ENCODE measurements at places on chromosomes 7 and 10.

DNA sequence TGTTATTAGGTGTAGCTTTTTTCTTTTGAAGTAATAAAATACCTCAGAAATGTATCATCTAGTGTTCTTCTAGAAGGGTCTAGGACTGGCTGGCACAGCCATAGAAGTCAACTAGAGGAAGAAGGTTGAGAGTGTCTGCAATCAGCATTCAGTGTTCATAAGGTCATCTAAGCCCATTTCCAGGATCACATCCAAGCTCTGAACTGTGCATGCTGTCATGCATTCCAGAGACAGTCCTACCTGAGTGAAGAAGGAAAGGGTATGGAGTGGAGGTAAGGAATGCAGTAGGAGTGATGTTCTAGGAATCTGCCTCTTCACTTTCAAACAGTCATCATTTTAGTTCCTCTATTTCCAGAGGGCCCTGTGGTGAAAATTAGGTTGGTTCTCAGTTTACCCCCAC, 789.7 kb downstream of the GATA3 start:
- DNase-seq, result no peak

GRCh38 chr10:120942806-120943413, 91.7 kb downstream of the WDR11 start:
- DNase-seq, result peak; percentile 89

DNA sequence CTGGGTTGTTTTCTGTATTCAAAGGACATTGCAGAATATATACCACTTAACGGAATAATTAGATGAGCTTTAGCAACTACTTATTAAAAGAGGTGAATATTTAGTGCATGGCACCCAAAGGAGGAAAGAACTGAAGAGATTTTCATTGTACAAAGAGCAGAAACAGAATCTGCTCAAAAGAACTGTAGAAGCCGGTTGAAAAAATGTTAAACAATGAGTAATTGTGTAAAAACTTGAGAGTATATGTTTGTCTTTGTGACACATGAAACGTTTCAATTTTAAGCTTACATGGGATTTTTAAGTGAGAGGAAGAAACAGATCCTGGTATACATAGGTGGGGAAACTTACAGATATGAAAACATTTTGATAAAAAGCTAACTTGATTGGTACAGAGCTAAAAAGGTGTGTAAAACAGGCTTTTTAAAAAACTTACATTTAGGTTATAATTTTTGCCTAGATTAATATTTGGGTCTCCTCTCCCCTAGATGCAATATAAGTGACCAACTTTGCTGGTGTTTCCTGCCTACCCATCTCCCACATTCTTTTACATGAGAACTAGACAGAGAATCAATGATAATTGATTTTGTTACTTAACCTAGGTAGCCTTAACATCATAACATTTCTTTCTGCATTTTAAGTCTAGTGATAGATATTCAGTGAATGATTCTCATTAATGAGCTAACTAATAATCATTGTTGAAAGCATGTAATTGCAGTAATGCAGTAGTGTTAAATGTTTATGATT, 6.8 kb downstream of the ARL5B start:
- no peak for DNase-seq

DNA sequence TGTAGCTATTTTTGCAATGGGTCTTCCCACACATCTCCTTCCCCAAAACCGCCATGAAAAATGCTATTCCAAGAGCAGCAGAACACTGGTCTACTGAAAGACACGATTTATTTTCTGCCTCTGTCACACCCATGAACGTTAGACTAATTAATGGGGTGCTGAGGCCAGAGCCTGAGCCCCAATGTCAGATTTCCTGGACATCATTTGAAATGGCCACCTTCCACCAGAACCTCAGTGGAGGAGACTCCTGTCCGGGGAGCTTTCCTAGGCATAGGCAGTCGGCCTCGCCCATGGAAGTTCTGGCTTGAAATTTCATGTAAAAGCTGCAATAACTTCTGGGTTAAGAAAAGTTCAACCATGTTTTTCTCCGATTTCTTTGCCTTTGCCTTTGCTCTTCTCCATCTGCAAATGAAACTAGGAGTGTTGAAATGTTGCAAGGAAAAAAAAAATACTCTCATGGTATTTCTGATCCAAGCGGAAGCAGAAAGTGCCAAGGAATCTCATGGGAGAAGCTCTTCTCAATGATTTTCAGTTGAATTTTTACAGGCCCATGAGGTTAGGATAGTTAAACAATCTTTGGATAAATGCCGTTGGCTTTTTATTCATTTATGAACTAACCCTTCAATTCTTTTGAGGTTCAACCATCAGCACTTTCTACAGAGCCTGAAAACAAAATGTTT, 570.8 kb upstream of the MGMT start:
- DNase-seq, result peak; percentile 69

- no peak for DNase-seq
These were observed 38.7 kb downstream of the CACNB2 start for GRCh38 chr10:18178854-18179483.

DNA sequence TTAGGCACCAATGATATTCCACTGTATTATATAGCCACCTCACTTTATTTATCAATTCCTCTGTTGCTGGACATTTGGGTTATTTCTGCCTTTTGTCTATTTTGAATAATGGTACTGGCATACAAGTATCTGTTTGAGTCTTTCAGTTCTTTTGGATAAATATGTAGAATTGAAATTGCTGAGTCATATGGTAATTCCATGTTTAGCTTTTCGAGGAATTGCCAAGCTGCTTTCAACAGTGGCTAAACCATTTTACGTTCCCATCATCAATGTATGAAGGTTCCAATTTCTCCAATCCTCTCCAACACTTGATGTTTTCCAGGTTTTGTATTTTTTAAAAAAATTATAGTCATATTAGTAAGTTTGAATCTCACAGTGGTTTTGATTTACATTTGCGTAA, 42.3 kb downstream of the JMJD1C start:
- DNase-seq, result no peak

GRCh38 chr10:128286141-128286761, 160.0 kb upstream of the MKI67 start:
- DNase-seq, result no peak

DNA sequence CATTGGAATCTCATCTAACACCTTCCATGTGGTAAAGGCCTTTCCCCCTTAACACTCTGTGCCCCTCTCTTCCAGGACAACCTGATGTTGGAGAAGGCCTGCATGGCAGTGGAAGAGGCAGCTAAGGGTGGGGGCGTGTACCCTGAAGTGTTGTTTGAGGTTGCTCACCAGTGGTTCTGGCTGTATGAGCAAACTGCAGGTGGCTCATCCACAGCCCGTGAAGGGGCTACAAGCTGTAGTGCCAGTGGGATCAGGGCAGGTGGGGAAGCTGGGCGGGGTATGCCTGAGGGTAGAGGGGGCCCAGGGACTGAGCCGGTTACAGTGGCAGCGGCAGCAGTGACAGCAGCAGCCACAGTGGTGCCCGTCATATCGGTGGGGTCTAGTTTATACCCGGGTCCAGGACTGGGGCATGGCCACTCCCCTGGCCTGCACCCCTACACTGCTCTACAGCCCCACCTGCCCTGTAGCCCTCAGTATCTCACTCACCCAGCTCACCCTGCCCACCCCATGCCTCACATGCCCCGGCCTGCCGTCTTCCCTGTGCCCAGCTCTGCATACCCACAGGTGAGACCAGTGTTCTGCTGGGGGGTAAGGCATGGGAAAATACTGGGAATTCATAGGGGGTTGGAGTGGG, 12.4 kb downstream of the NDST2 start:
- no peak for DNase-seq

DNA sequence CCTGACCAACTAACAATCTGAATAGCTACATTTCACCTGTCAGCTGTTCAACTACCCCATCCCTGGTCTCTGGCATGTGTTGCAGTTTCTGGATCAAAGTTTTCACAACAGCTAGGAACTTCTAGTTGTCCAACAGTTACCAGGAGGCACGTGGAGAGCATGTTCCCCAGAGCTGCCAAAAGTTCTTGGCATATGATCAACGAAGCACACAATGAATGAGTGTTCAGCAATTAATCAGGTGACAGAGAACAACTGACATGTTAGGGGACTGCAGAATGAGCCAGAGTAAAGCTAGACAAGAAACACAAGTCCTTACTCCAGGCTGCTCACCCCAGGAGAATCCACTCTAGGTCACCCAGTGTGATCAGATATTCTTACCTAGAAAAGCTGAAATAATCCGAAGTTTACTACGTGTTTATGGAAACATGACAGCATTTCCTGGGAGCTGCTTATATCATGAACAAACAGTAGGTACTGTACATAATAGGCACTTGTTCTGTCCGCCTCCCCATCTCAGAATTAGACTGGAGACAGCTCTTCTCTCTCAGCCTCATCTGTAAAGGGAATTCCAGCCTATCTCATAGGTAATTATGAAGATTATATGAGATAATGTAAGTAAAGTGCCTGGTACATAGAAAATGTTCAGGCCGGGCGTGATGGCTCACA, 50.6 kb downstream of the ZNF438 start:
- DNase-seq, result no peak

GRCh38 chr7:1290679-1291356, 58.1 kb downstream of the UNCX start:
- DNase-seq, result peak; percentile 56
